ENCODE measurements at places on chromosomes 16 and 17.

DNA sequence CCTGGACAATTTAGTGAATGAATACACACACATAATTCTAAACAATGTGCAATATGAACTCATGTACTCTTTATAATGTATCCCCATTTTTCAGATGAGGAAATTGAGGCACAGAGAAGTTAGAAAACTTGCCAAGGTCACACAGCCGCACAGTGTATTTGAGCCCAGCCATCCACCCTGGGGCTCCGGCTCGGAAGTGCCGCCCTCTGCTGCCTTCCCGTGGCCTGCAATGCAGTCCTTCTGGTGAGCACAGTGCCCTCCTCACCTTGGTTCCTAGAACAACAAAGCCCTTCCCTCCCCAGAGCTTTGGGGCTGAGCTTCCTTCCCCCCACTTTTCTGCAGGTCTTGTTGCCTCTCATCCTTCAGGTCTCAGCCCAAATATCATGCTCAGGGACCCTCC, 63.7 kb downstream of the C16orf78 start:
- DNase-seq = no peak

- peak; percentile 43 for DNase-seq
These were observed 686 bp upstream of the MTSS2 start for GRCh38 chr16:70686376-70687101.

GRCh38 chr16:1308036-1308976, 1.1 kb upstream of the UBE2I start:
- DNase-seq = no peak

- DNase-seq = no peak
These were observed 476.8 kb upstream of the CDH11 start for GRCh38 chr16:65598621-65599020.

- no peak for DNase-seq
These were observed 176.1 kb downstream of the CCDC182 start for GRCh38 chr17:57569021-57569420.

- DNase-seq = no peak
These were observed 7.0 kb upstream of the NT5C start for GRCh38 chr17:75138519-75138918.

GRCh38 chr16:68069511-68070248, 15.5 kb upstream of the NFATC3 start:
- DNase-seq = peak; percentile 62

DNA sequence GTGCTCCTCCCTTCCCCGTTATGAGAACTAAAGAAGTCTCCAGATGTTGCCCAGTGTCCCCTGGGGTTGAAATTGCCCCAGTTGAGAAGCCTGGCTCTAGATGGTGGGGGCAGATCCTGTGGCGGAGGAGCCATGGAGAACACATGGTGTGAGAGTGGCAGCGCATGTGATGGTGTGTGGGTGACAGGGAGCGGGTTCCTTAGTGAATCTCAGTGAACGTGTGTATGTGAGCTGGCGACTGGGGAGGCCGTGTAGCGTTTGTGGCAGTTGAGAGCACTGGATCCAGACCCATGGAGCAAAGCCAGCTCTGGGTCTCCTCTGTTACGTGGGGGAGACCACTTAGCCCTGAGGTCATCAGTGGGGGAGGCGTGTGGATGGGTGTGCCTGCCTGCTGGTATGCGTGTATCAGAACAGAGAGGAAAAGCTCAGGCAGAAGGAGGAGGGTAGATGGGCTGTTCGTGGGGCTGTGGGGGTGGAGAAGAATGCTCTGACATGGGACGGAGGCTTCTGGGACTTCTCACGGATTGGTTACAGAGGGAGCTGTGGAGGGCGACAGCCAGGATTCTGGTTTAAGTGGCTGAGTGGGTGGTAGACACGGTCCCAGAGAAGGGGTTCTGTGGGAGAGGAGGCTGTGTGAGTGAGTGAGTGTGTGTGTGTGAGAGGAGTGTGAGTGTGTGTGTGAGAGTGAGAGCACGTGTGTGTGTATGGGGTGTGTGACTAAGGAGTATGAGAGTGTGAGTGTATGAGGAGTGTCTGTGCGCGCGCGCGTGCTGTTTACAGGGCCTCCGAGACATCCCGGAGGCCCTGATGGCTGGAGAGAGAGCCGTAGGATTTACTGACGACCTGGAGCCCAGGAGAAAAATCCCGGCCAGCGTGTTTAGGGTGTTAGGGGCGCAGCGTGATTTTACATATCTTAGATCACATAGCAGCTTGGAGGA, 193.8 kb downstream of the SNX29 start:
- no peak for DNase-seq

GRCh38 chr16:56341656-56342399, 83.5 kb downstream of the AMFR start:
- no peak for DNase-seq

- DNase-seq = no peak
These were observed 89.3 kb downstream of the IRF8 start for GRCh38 chr16:85988306-85988705.

GRCh38 chr16:67736858-67737257, 17.7 kb upstream of the GFOD2 start:
- DNase-seq = no peak

DNA sequence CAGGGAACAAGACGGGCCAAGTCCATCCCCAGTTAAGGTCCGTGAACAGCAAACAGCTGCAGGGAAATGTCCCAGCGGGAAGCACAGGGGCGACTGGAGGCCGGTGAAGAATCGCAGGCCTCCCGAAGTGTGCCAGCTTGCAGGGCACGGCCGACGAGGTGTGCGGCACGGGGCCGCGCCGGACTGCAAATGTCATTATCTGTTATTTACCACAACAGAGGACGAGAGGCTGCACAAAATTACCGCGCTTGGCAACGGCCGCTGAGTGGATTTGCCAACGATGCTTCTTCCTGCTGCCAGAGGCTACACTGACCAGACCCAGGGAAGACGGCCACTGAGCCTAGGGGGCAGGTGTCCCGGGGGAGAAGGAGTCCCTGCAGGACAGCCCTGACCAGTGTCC, 53.1 kb downstream of the RPH3AL start:
- no peak for DNase-seq

DNA sequence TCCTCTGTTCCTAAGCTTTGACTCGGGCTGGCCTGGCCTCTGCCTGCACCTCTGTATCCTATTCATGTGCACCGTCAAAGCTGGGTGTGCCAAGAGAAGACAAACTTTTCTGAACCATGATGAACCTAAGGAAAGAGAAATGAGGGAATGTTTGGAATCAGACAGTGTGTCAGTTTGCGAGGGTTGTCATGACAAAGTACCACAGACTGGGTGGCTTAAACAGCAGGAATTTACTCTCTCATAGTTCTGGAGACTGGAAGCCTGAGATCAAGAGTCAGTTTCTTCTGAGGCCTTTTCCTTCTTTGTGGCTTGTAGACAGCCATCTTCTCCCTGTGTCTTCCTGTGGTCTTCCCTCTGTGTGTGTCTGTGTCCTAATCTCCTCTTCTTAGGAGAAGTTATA, 129.0 kb downstream of the KATNIP start:
- no peak for DNase-seq

DNA sequence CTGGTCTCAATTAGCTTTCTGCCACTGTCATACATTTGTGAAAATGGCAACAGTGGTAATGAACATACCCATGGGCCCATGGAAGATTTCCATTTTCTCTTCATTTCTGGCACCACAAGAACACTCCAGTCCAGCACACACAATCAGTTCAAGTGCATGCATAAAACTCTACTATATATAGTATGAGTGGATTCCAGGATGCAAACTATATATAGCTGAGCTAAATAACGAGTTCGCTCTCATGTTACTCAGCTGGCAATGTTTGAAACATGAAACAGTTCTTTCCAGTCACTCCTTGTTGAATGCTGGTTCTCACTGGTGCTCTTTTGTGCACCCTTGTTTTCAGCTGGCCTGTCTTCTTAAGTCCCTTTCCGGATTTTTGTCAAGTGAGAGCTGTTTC, 75.2 kb upstream of the DHX40 start:
- no peak for DNase-seq

GRCh38 chr17:82241926-82242697, 13.3 kb downstream of the SLC16A3 start:
- no peak for DNase-seq

DNA sequence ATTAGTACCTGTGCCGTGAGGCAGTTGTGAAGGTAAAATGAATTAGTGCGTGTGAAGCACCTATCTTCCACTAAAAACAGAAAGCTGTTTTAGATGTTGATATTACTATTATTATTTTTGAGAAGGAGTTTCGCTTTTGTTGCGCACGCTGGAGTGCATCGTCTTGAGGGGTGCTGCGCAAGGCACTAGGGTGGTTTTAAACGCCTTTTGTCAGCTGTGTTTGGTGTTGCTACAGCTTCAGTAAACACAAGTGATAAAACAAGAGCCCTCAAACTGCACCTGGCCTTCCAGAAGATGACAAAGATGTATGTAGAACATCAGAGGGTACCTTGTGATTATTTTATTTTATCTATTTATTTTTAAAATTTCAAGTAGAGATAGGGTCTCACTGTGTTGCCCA, 38.2 kb downstream of the PLCG2 start:
- DNase-seq = no peak

- DNase-seq = no peak
These were observed 2.7 kb upstream of the SPAG7 start for GRCh38 chr17:4970273-4970672.

GRCh38 chr17:10622617-10623485, 34.3 kb downstream of the MYH3 start:
- no peak for DNase-seq

DNA sequence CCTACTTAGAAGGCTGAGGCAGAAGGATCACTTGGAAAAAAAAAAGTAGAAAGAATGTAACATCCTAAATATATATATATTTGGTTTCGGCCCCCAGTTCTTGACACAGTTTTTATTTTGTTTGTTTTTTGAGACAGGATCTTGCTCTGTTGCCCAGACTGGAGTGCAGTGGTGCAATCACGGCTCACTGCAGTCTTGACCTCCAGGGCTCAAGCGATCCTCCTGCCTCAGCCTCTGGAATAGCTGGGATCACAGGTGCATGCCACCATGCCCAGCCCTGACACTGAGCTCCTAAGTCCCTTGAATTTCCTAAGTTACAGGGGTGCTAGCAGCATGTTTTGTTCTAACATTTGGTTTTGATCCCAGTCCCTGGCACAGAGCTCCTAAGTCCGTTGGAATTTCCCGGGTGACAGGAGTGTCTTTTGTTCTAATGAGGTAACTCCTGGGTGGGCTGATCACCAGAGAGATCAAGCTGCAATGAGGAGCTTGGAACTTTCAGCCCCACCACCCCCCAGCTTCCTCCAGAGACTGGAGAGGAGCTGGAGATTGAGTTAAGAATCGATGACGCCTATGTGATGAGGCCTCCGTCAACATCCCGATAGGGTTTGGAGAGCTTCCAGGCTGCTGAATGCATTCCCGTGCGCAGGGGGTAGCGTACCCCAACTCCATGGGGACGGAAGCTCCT, 20.0 kb downstream of the MXRA7 start:
- DNase-seq = no peak

DNA sequence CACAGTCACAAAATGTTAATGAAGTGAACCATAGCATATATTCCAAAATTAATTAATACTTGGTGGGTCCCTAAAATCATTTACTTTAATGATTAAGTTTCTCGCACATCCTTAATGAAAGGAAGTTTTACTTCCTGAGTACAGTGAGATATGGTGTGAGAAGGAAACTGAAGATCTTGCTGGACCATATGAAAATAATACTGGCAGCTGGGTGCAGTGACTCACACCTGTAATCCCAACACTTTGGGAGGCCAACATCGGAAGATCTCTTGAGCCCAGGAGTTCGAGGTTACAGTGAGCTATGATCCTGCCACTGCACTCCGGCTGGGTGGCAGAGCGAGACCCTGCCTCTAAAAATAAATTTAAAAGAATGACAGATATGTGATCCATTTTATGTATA, 62.5 kb downstream of the ABCA8 start:
- DNase-seq = no peak

DNA sequence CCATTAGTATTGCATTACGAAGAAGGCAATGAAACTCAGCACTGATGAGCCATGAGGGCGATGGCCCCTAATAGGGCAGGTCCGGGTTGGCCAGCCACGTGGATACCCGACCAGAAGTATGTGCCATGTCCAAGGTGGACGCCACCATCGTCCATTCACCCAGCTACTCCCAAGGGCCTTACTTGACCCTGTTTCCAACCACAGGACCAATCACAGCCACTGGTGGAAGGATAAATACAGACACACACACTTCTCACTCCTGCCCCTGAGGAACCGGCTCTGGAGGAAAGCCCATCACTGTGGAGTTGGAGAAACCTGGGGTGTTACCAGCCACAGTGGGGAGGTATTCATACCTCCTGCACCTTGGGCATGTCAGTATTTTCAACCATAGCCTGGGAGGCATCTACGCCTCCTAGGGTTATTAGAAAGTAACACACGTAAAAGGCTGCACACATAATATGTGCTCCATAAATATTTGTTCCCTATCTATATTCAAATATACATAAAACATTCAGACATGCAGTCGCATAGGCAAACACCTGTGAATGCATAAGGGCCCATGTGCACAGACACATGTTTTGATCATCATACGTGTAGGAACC, 5.4 kb upstream of the ITGA3 start:
- DNase-seq = no peak

DNA sequence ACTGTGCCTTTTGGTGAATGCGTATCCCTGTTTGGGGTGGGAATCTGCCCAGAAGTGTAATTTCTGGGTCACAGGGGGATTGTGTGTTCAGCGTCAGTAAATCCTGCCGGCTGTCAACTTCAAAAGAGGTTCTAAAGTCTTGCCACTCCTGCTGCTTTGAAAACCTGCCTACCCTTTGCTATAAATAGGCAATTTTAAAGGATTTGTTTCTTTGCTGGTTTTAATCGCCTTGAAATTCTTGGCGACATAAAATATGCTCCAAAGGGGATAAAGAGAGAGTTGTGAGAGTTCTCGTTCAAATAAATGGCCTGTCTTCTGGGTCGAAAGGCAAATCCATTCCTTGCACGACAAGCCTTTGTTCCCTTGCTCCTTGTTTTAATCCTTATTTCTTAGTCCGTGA, 143.4 kb downstream of the IRF8 start:
- no peak for DNase-seq

- no peak for DNase-seq
These were observed 18.7 kb downstream of the DHRS7C start for GRCh38 chr17:9772658-9773057.

GRCh38 chr16:67244387-67245185, 2.7 kb downstream of the FHOD1 start:
- DNase-seq = no peak

- no peak for DNase-seq
These were observed 453.3 kb downstream of the XYLT1 start for GRCh38 chr16:17017442-17017841.

GRCh38 chr17:38748149-38748891, at the start of gene PCGF2:
Gene PCGF2 (minus strand): TSS chr17:38748336. CDS start chr17:38740402, 7,934 bp downstream.
- DNase-seq = peak; percentile 81

DNA sequence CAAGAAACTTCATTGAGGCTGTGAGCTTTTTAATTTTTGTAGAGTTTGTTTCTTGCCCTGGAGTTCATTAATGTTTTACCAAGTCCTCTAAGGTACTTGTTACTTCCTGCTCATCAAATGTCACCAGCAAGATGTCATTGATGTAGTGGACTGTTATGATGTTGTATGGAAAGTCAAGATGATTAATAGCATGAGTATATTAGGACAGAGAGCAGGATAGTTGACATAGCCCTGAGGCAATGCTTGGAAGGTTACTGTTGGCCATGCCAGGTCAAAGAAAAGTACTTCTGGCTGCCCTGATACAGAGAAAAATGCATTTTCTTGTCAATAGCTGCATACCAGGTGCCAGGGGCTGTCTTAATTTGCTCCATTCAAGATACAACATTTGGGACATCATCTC, 6.7 kb downstream of the KRTAP1-5 start:
- DNase-seq = no peak

All from DMS 273 treated with DMSO at 0.1 percent for 48 hours (cell line).